ENCODE measurements at places on chromosomes 3 and 15.
A peak's percentile ranks its signal among the peaks of the same experiment; 100 is the strongest.

DNA sequence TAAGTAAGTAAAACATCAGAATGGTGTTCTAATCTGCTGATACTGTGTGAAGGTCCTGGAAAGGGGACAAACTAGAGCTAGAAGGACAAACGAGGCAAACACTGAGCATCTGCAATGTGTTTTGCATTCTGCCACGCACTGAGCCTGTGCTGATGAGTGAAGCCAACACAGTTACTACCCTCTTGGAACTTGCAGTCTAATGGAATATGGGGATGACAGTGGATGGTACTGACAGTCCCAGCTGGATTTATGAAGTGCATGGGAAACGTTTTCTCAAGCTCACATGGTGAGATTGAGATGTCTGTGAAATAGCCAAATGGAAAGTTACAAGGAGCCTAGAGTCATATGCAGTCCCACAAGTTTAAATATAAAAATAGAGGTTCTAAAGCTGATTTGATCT is 86.6 kb downstream of the FOXB1 start:
- DNase-seq: no peak

- no peak for DNase-seq
Measured at GRCh38 chr3:158859362-158859761, 57.5 kb downstream of the MFSD1 start.

GRCh38 chr3:58077596-58078285 is 69.5 kb downstream of the FLNB start:
- no peak for DNase-seq

- DNase-seq: no peak
Measured at GRCh38 chr15:68526784-68527183, 52.0 kb upstream of the CORO2B start.

DNA sequence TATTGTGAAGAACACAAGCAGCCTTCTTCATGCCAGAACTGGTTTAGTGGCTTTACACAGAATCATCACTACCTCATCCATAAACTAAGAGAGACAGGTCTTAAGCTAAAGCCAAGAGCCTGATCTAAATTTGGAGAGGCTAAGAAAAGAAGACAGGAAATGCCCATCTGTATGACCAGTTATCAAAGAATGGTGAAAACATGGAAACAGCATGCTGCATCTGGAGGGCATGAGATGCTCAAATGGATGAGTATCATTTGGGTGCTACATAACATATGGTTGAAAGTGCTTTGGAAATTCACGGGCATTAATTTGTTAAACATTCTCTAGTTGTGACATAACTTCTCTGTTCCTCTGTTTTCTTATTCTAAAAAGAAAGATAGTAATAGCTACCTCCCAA is 112.5 kb downstream of the CPNE4 start:
- DNase-seq: no peak

- no peak for DNase-seq
Measured at GRCh38 chr3:128468791-128469527, 2.3 kb upstream of the DNAJB8 start.

DNA sequence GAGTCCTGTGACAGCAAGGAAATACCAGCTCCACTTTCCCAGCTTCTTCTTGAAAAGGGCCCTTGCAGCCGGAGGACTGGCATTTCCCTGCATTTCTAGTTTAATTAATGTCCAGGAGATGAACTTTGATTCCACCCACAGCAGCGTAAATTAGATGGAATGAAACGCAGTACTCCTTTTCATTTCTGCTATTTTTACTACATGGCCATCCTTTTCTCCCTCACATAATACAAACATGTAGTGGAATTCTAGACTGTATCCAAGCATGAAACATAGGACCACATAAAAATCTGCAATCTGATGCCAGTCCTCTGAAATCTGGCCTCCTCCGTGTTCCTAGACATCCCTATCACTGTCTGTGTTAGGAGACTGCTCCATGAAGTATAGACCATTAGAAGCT is 403.2 kb downstream of the NR2F2 start:
- no peak for DNase-seq

- DNase-seq: no peak
Measured at GRCh38 chr3:57160765-57161538, 4.2 kb downstream of the IL17RD start.

GRCh38 chr15:91275844-91276243 is 175.8 kb downstream of the SV2B start:
- DNase-seq: no peak

DNA sequence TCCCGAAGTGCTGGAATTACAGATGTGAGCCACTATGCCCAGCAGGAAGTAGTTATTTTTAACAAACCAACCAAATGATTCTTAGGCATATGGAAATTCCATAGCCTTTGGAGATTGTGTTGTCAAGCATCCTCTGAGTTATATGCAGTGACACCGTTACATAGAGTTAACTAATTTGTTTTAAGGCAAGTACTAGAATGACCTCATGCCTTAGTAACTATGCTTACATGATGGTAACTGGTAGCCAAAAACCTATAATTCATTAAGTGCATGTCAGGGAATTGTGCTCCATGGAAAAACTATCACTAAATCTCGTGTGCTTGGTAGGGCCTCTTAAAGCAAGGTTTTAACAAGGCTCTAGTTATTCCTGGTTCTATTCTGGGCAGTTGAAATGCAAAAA is 392.8 kb downstream of the TUSC7 start:
- no peak for DNase-seq

GRCh38 chr3:94001827-94002495 is 22.0 kb downstream of the ARL13B start:
- no peak for DNase-seq

- DNase-seq: no peak
Measured at GRCh38 chr3:11600501-11601282, 43.0 kb downstream of the VGLL4 start.

GRCh38 chr3:101128001-101128400 is 134.8 kb upstream of the ABI3BP start:
- no peak for DNase-seq

- no peak for DNase-seq
Measured at GRCh38 chr3:86147119-86147518, 843.8 kb downstream of the VGLL3 start.

GRCh38 chr3:129047553-129047839 is 13.1 kb upstream of the GP9 start:
- no peak for DNase-seq

- DNase-seq: no peak
Measured at GRCh38 chr15:35362195-35362829, 183.7 kb downstream of the DPH6 start.

DNA sequence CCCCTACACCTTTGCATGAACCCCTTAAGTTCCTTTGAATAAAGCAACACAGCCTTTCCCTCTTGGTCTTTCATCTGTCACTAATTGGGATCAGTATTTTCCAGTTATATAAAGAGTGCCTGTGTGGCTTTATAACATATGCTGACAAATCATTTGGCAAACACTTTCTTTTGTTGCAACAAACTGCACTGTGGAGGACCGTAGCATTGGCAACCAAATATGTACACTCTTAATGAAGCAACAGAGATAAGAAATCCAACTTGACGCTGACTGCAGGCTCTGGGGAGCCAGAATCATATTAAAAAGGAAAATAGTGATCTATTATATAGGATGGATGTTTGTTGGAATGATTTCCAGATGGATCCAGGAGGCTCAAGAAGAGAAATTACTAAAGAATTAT is 120.1 kb upstream of the PRICKLE2 start:
- DNase-seq: no peak

DNA sequence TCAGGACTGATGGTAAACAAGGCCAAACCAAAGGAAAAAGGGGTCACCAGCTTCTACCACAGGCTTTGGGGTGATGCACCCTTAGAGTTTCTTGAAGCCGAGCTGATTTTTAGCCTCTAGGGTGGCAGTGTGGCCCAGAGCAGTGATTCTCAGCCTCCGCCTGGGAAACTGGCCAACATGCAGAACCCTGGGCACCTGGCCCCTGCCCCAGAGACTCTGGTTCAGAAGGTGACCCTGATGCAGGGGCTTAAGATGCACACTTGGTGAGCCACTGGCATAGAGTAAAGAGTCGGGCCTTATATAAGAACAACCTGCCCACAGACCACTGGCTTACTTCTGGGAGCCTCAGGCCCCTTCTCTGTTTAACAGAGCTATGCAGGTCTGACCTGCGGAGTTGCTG is 44.5 kb downstream of the SYNM start:
- DNase-seq: no peak

GRCh38 chr15:91032919-91033803 is 10.8 kb upstream of the VPS33B start:
- DNase-seq: peak; percentile 26

GRCh38 chr3:196662711-196663571 is 23.4 kb downstream of the NRROS start:
- no peak for DNase-seq

GRCh38 chr3:13353936-13354542 is 66.1 kb downstream of the NUP210 start:
- DNase-seq: no peak

- peak; percentile 65 for DNase-seq
Measured at GRCh38 chr3:143134471-143134870, 14.9 kb downstream of the CHST2 start.

GRCh38 chr15:98785431-98785806 is 137.1 kb downstream of the IGF1R start:
- DNase-seq: no peak

DNA sequence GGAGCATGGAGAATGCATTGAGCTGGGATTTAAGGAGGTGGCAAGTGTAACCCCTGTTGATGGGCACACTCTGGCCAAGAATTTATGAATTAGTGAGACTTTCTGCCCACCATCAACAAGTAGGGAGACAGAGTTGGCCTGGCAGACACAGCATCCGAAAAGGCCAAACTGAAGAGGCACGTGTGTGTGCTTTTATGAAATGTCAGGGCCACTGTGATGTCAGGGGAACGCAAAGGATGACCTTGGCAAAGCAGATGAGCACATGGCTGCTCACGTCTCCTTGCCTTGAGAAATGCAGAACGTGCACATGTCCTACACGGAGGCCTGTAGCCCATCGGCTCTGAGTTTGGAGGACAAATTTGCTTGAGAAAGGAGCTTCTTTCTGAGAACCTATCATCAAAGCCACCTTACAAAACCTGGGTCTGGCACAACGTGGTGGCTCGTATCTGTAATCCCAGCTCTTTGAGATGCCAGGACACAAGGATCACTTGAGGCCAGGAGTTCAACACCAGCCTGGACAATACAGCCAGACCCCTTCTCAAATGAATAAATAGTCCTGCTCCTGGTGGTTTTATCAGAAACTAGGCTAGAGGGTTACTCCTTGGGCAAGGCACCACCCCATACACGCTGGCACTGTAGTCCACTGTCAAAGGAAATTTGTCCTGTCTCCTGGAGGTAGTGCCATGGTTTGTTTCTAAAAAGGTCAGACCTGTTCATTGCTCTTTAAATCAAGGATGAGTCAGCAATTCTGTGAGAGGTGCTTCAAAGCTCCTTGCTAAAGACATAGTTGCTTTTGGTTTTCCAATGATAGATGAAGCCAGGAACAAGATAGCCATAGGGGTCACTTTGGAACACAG is 941 bp upstream of the SH3BP5 start:
- no peak for DNase-seq

DNA sequence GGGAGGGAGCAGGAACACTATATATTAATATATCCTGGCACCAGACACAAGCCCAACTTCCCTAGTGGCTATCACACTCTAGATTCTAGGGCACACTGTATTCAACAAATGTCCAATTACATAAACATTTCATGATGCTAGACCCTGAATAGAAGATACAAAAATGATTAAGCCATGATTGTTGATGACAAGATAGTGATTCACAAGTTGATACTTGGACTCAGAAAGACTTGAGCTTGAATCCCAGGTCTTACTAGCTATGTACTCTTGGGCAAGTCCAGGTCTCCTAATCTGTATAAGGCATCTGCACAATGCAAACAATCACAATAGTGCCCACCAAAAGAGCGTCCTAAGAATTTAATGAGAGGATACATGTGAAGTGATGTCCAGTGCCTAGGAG is 10.0 kb upstream of the SNTN start:
- DNase-seq: no peak

- no peak for DNase-seq
Measured at GRCh38 chr3:50128001-50128400, 27.1 kb upstream of the SEMA3F start.

DNA sequence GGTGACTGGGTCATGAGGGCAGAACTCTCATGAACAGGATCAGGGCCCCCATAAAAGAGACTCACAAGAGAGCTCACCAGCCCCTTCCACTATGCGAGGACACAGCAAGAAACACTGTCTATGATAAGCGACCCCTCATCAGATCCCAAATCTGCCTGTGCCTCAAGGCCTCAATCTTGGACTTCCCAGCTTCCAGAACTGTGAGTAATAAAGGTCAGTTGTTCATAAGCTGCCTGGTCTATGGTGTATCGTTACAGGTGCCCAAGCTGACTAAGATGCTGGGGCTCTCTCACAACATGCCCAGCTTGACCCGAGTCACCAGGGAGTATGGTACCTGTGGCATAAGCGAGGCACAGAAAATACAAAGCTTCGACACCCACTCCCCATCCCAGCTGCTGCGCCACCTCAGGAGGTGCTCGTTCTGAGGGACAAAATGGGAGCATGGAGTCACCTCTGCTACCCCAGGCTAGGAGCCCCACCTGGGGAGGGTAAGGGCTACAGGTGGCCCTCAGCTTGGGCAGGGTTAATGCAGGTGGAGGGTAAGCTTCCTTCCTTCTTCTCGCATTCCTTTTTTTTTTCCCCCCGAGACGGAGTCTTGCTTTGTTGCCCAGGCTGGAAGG is 234.1 kb downstream of the ADAMTS17 start:
- no peak for DNase-seq

GRCh38 chr3:51568036-51568435 is 29.5 kb downstream of the RAD54L2 start:
- no peak for DNase-seq

DNA sequence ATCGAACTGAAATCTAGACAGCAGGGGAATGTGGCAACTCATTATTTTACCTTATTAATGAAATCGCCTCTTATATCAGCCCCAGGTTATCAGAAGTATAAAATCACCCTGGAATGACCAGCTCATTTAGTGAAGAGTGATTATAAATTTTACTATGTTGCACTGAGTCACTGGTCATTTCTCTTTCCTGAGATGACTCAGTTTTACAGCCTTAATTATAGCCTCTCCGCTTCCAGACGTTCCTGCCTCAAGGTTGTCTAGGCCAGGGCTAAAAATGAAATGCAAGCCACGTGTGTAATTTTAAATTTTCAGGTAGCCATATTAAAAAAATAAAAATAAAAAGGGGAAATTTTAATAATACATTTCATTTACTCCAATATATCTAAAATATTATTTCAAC is 33.3 kb downstream of the DET1 start:
- no peak for DNase-seq

GRCh38 chr3:189324538-189325138 is 152.9 kb downstream of the TPRG1 start:
- peak; percentile 84 for DNase-seq

DNA sequence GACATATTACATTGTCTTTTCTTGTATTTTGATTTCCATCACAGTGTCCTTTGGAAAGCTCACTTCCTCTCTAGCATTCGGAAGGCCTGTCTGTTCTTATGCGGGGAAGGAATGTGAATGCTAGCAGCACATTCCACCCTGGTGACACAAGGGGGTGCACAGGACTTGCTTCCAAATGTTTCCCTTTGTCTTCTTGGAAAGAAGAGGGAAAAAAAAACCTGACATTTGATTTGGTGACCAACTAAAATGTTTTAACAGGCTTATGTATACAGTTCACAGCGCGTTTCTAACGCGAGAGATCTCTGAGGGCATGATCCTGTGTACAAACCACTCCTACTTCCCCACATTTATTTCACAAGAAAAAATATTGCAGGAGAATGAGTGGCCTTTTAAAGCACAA is 107.6 kb upstream of the FXR1 start:
- DNase-seq: no peak

GRCh38 chr3:157079676-157080369 is 80.1 kb downstream of the CCNL1 start:
- no peak for DNase-seq

Measured in NCI-H748 treated with DMSO at 0.1 percent for 48 hours (cell line).